ENCODE measurements at places on chromosomes 6 and 20. TPM values are rescaled to one million over a fixed set of nuclear protein-coding genes. Genes with fewer than 3 reads are reported as not detected.

- no peak for DNase-seq
These were observed 437.2 kb downstream of the BCKDHB start for GRCh38 chr6:80543598-80544222.

DNA sequence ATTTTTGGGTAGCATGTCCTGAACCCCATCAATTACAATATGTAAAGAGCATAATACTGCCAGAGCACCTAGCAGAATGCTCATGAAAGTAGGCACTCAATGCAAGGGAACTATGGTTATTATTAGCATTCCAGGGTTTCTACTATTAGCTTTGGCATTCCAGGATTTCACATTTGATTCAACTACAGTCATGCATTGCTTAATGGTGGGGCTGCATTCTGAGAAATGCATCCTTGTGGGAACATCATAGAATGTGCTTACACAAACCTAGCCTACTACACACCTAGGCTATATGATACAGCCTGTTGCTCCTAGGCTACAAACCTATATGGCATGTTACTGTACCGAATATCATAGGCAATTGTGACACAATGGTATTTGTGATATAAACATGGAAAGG is 247.8 kb downstream of the CD83 start:
- no peak for DNase-seq

DNA sequence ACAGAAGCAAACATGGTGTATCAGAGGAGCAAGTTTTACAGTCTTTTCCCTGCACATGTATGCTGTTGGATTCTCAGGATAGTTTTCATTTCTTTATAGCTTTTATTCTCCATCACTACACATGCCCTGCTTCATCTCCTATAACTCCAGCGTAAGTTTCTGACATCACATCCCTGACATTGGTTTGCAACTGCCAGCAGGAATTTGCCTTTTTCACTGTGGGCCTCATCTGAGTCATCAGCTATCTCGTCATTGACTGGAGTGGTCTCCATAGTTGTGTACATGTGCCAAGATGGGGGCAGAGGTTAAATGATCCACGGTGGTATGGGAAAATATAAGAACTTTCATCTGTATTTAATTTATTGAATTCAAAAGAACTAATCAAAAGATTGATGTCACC is 96.7 kb downstream of the SLX4IP start:
- no peak for DNase-seq

GRCh38 chr6:32460528-32460927 is 20.8 kb downstream of the HLA-DRA start:
- no peak for DNase-seq

- no peak for DNase-seq
These were observed 329.1 kb upstream of the QKI start for GRCh38 chr6:163085426-163085825.

DNA sequence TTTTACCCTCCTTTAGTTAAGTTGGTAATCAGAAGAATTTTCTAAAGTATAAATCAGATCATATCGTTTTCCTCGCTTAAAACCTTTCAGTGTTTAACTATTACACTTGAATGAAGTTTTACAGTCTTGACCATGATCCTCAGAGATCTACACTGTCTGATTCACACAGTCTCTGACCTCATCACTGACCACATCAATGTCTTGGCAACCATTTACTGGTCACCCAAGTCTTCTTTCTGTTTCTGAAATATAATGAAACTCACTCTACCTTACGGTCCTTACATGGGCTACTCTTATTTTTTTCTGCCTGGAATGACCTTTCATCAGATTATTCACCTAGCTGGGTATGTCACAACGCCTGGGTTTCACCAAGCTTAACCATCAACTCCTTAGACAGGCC is 71.4 kb downstream of the ADGB start:
- no peak for DNase-seq

DNA sequence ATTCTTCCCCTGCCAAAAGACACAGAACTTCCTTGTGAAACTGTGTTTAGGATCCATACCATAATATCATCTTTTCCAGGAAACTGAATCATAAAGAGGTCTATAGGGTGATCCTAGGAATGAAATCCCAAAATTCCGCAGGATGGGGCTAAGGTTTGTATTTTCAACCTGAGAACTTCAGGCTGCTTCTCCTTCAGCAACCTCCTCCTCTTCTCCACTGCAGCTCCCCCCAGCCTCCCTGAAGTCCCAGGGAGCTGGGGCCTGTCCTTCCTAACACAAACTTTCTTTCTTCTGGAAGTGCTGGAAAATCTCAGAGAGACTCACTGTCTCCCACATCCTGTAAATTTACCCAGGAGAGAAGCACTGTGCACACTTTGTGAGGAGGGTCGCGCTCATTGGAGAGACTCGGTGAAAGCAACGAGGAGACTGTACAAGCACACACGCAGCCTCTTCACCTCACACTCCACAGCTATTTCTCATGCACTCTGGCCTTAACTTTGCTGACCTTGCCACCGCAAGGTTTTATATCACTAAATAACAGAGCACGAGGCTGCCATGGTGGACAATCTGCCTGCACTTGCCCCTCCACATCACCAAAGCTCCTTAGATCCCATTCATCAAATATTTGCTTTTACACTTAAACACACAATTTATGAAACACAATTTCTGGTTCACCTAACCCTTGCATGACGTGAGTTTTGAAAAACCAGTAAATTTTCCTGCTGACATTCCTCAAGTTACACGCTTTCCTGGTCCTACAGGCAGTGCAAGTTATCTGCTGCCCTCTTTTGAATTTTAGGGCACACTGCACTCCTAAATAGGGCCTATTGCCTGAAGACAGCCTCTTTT is 14.3 kb downstream of the ID4 start:
- peak; percentile 35 for DNase-seq

DNA sequence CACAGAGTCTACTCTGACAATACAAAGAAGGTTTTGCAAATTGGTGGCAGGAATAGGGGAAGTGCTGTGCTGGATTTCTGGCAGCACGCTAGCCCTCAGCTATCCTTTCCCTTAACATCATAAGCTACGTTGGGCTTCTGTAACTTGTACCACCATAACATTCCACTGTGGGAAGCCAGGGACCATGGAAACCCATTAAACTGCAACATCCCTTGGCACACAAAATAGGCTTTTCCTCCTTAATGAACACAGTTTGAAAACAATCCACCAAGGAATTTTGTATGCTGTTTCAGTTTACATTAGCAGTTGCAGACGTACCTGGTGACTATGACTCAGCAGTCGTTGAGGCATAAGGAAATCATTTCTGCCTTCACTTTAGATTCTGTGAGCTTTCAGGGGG is 203.9 kb upstream of the RAB32 start:
- DNase-seq, result peak; percentile 26

- no peak for DNase-seq
These were observed 16.8 kb upstream of the SIRPG start for GRCh38 chr20:1674361-1674760.

GRCh38 chr6:143374014-143374413 is 76.5 kb downstream of the ADAT2 start:
- DNase-seq, result no peak

- no peak for DNase-seq
These were observed 122.3 kb downstream of the CEBPB start for GRCh38 chr20:50312682-50313521.

GRCh38 chr6:143125455-143125854 is 64.8 kb downstream of the AIG1 start:
- DNase-seq, result no peak

- no peak for DNase-seq
These were observed 7.7 kb downstream of the CCN6 start for GRCh38 chr6:112061605-112062004.

DNA sequence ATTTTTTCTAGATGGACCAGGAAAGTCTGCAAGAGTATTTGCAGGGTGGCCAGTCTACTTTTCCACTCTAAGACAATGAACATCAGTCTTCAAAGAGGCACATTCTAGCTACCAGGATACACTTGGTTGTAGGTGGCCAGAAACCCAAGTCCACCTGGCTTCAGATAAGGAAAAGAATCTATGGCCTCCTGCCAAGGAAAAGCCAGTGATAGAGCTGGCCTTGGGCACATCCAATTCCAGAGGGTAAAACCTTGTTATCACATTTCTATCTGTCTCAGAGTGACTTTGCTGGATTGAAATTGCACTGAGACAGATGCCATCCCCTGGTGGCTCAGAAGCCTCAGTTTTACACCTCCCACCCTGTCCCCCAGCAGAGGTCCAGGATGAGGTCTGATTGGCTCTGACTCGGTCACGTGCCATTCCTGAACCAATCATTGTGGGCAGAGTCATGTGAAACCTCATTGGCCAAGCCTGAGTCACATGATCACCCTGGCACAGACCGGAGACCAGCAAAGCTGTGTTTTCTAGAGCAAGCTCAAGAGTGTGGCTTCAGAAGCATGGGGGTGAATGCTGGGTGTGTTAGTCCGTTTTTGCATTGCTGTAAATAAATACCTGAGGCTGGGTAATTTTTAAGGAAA is 497.4 kb upstream of the SULF2 start:
- no peak for DNase-seq

DNA sequence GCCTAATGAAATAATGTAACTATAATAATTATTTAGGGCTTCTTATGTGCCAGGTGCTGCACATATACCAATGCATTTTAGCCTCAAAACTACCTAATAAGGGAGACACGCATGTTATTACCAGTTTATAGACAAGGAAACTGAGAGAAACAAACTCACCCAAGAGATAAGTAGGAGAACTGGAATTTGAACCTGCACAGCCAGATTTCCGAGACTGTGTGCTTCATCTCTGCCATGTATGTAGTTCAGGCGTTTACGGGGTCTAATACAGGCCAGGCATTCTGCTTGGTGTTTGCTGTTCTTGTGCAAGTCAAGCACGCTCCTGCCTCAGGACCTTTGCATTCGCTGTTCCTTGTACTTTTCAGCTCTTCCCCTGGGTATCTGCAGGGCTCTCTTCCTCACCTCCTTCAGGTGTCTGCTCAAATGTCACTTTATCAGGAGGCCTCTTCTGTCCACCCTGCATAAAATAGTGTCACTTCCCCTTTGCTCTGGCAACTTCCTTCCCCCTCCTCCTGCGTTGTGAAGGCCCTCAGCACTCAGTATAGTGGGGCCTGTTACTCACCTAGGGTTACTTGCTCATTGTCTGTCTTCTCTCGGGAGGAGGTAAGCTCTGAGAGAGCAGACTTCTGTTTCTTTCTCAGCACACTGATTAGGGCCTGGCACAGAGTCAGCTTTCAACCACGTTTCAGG is 6.1 kb upstream of the NSFL1C start:
- no peak for DNase-seq

DNA sequence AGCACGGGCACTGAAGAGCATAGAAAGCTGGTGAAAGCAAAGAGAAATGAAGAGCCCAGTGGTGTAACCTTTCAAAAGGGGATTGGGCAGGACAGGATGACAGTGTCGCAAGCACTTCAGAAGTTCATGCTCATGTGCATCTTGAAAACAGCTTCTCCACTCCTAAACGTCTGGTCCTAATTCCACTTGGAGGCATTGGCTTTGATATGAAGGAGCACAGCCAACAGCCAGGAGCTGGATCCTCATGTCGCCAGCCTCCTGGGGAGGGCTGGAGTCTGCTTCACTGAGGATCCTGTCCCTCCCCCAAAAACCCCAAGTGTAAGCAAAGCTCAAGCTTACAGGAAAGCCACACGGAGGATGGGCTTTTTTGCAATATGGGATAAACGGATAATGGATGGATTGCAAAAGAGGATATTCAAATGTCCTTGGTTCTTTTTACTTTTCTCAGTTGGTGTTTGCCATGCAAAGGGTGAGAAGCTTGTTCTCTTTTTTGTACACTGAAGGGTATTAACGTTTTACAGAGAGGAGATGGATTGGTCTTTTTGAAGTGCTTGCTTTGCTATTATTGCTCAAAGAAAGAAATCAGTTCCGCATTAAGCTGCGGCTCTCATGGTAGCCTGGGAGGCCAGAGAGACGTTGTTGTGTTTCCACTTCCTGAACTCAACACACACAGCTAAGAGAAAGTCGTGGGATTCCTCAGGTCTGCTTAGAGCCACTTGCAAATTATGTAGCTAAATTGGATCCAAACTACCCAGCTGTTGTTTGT is 92.2 kb downstream of the SIM1 start:
- no peak for DNase-seq

GRCh38 chr6:28303570-28303969 is 22.2 kb downstream of the PGBD1 start:
- no peak for DNase-seq

GRCh38 chr6:75483136-75483952 is 10.3 kb downstream of the FILIP1 start:
- no peak for DNase-seq

DNA sequence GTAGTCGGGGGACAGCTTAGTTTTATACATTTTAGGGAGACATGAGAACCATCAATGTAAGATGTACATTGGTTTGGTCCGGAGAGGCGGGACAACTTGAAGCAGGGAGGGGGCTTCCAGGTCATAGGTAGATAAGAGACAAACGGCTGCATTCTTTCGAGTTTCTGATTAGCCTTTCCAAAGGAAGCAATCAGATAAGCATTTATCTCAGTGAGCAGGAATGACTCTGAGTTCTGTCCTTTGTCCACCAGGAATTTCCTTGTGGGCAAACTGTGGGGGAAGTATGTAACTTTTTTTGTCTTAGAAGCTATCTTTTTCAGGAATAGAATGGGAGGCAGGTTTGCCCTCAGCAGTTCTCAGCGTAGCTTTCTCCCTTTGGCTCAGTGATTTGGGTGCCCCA is 1.4 kb downstream of the YTHDF1 start:
- DNase-seq, result no peak

- no peak for DNase-seq
These were observed 41.3 kb downstream of the TAF8 start for GRCh38 chr6:42091718-42092023.

- DNase-seq, result no peak
These were observed 135.7 kb downstream of the ATXN1 start for GRCh38 chr6:16625291-16626265.

- no peak for DNase-seq
These were observed 20.2 kb downstream of the COL11A2 start for GRCh38 chr6:33171880-33172687.

GRCh38 chr6:85673198-85674139 is 30.8 kb upstream of the SYNCRIP start:
- no peak for DNase-seq

The SIRPB2 gene
- 59.7 TPM for total RNA-seq

The CYP24A1 gene
- total RNA-seq, result 0.61 TPM

The C6orf52 gene
- total RNA-seq, result not detected

The SLC35D3 gene
- total RNA-seq, result not detected

The MEP1A gene
- 1.1 TPM for total RNA-seq

The DDAH2 gene
- 118 TPM for total RNA-seq

The SYNDIG1 gene
- 0.34 TPM for total RNA-seq

The MYMX gene
- not detected for total RNA-seq

The DAAM2 gene
- 21.0 TPM for total RNA-seq

The ARMC12 gene
- total RNA-seq, result 0.54 TPM

The SNAI1 gene
- 3.9 TPM for total RNA-seq
